ENCODE measurements at places on chromosomes 6 and 20. TPM values are rescaled to one million over a fixed set of nuclear protein-coding genes. Genes with fewer than 3 reads are reported as not detected.

- H3K27me3 ChIP-seq, result no peaks in the 10 kb centered on the region
- H3K27ac ChIP-seq, result no peak overlapping the region
- peaks cover 13% of the 10 kb centered on the region for H3K4me1 ChIP-seq
- peak overlapping the region; percentile 60 for H3K4me3 ChIP-seq
- no peak for DNase-seq
- H3K36me3 ChIP-seq, result peaks cover 4% of the 10 kb centered on the region
Measured at GRCh38 chr6:135323202-135323668, 142.1 kb downstream of the MYB start.

The ASIP gene
- total RNA-seq, result not detected

DNA sequence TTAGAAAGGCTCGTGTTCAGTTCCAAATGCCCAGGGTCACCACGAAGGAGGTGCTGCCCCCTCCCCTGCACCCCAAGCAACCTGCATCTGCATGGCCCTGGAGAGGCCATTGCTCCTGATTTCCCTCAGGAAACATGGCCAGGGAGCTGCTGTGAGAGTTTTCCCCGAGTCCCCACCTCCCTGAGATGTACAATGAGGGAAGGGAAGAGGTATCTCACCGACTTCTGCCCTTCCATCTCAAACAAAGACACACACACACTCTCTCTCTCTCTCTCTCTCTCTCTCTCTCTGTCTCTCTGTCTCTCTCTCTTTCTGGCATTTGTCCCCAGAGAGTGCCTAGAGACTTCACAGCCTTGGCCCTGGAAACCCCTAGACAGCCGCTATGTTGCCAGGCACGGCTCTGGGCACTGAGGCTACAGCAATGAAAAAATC is 120.4 kb downstream of the MRPL14 start:
- no peak overlapping the region for H3K27ac ChIP-seq
- peaks cover 49% of the 10 kb centered on the region for H3K27me3 ChIP-seq
- no peak for DNase-seq
- no peaks in the 10 kb centered on the region for H3K36me3 ChIP-seq
- peaks cover 12% of the 10 kb centered on the region for H3K4me1 ChIP-seq
- no peak overlapping the region for H3K4me3 ChIP-seq

DNA sequence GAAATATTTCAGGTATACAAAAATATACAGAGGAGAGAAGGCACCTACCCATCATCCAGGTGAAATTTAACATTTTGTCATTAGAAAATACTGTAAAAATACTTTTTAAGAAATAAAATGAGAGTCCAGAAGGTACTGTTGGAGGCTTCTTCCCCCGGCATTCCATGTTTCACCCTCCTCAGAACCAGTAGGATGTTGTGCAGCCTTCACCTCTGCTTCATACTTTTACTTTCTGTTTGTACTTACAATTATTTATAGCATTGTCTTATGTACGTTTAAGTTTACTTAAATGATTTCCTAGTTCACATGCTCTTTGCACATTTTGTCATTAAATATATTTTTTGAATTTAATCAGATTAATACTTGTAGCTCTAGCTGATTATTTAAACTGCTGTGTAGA is 30.9 kb downstream of the TMEM200A start:
- DNase-seq, result no peak
- peaks cover 2% of the 10 kb centered on the region for H3K4me1 ChIP-seq

The SAMD5 gene
- not detected for total RNA-seq

DNA sequence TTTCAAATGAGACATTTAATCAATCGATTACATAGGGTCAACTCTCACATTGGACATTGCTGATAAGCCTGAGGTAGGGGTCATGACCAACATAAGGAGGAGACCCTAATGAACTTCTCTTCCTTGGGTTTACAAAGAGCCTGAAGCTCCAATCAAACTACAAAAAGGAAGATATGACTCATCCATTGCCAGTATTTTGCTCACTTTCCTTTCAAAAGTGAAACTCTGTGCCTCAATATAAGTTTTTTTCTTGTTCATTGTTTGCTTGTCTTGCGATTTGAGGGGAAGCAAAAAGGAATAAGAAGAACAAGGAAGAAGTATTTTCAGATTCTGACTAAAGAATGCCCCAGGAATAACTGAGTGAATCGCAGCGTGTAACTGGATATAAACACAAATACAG is 38.8 kb upstream of the KHDRBS2 start:
- no peaks in the 10 kb centered on the region for H3K36me3 ChIP-seq
- peaks cover 13% of the 10 kb centered on the region for H3K4me1 ChIP-seq
- no peaks in the 10 kb centered on the region for H3K27me3 ChIP-seq
- H3K4me3 ChIP-seq, result no peak overlapping the region
- H3K27ac ChIP-seq, result no peak overlapping the region

DNA sequence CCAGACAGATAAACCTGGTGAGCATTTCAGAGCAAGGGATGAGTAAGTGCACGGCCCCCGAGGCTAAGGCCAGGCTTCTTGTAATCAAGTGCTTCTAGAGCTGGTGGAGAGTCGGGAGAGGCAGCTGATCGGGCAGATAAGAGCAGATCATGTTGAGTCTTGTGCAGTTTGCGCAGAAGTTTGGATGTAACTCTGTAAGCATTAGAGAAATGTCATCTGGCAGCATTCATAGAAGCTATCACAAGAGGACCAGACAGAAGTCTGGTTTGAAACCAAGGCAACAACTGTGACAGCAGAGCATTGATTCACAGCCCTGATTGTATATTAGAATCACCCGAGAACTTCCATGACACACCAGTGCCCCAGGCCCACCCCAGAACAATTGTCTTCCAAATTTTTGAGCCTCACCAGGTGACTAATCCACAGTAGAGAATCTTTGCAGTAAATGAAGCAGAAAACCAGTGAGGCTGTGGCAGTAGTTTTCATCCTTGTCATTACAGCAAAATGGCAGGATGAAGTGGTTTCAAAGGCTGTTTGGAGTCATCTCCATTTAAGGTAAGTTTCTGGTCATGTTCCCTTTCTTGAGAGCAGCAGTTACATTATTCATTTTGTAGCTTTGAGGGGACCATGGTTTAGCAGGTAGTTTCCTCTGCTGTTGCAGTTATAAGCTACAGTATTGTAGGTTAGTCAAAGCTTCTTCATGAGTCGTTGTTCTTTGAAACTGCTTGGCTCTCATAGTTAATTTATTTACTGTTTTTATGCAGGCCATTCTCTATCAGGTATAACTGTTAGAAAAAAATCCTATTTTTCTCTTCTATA is 84.1 kb downstream of the RNF217 start:
- no peak for DNase-seq
- no peak overlapping the region for H3K4me3 ChIP-seq
- H3K36me3 ChIP-seq, result no peaks in the 10 kb centered on the region
- no peak overlapping the region for H3K27ac ChIP-seq

GRCh38 chr6:33828452-33828763 is 24.6 kb upstream of the MLN start:
- H3K27ac ChIP-seq, result no peak overlapping the region
- no peaks in the 10 kb centered on the region for H3K4me1 ChIP-seq
- no peaks in the 10 kb centered on the region for H3K36me3 ChIP-seq
- no peak for DNase-seq
- peaks cover 23% of the 10 kb centered on the region for H3K27me3 ChIP-seq
- H3K4me3 ChIP-seq, result no peak overlapping the region

GRCh38 chr6:158758451-158758860 is 60.7 kb downstream of the EZR start:
- H3K4me1 ChIP-seq, result no peaks in the 10 kb centered on the region
- peaks cover 9% of the 10 kb centered on the region for H3K36me3 ChIP-seq
- no peak for DNase-seq
- no peak overlapping the region for H3K27ac ChIP-seq

DNA sequence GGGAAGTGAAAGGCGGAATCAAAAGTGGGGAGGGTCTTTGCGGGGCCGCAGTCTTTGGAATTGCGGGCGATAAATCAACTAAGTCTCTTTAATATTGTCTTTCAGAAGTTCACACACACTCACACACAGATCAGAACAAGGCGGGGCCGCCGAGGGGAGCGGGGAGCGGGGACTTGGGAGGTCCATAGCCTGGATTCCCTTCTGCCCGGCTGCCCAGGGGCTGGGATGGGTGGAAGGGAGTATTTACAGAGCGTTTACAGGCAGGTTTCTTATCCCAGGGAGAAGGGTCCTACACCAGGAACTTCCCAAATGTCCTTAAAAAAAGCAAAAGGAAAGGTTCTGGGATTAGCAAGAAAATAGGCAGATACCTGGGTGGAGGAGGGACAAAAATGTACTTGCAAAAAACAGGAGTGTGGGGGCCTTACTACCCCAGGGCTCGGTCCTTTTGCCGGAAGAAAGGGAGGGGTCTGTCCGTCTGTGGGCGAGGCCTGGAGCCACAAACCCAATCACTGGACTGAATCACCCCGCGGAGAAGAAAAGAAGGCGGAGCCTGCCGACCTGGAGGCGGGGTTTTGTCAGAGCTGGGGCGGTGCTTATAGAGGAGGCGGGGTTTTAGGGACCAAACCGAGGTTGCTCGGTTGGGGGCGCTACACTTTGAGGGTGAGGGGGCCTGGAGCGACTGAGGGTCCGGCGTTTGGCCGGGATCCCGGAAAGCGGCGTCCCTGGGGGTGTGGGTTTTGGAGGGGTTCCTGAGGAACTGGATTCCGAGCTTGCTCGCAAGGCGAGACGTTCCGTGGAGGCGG is 3.2 kb downstream of the PRRT1 start:
- DNase-seq, result peak; percentile 54
- peaks cover 25% of the 10 kb centered on the region for H3K4me1 ChIP-seq
- H3K27ac ChIP-seq, result peak overlapping the region; percentile 13
- H3K4me3 ChIP-seq, result peak overlapping the region; percentile 79
- H3K27me3 ChIP-seq, result peaks cover 54% of the 10 kb centered on the region
